ENCODE measurements at places on chromosomes 12 and 14. TPM values are rescaled to one million over a fixed set of nuclear protein-coding genes. Genes with fewer than 3 reads are reported as not detected.

DNA sequence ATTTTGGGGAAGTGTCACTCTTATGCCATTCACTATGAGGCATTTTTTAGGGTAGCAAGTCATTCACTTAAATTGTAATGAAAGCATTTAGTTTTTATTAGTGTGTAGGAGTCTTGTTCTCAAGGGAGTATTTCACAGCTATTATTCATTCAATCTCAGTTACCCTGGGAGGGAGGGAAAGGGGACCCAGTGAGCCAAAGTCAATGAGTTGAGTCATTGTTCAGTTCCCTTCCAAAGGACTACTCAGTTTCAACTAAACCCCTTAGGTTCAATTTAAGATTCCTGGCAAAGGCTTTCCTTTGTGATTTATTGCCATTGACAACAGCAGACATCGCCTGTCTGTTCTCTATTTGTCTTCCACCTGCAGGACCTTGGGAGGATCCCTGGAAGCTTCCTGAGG lies 29.3 kb upstream of the RASSF8 start:
- no peak for DNase-seq

- no peak for DNase-seq
Observed at GRCh38 chr12:112870267-112870980, 36.3 kb upstream of the OAS1 start.

GRCh38 chr14:78902010-78902623 lies 731.9 kb downstream of the NRXN3 start:
- DNase-seq = peak; percentile 78

DNA sequence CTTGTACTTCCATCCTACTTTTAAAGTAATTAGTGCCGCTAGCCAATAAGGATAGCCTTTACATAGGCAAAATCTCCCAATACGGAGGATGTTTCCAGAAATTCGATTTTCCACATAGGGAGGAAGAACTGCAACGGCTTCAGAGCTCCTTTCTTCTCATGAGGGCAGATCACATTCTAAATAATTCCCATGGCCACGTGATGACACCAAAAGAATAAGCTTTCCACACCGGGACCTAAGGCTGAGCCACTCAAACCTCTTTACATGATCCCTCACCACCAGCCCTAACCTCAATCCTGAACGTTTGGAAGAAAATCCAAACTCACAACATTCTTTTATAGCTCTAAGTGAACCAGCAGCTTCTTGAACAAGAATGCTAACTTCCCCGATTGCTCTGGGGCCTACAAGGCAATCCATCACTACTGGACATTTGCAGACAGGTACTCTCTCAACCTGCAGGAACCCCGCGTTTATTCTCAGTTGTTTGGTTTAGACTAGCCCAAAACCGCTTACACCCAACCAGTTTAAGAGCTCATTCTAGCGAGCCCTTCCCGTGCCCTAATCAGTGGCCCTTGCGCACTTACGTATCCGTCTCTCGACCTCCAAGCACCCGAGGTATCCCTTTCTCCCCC lies 884 bp downstream of the CAPRIN2 start:
- DNase-seq = no peak

DNA sequence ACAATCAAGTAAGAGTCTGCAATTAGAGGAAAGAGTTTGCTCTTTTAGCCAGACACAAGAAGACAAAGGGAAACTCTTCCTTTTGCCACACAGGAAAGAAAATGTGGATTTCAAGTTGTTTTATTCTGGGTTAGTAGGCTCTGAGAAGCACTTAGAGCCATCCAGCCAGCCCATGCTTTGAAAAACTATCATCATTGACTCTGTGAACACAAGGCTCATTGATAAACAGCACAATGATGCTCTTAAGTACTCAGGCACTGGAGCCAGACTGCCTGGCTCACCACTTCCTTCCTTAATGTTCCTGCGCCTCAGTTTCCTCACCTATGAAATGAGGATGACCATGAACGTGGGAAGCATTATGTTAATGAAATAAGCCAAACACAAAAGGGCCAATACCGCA lies 150.2 kb upstream of the EEA1 start:
- no peak for DNase-seq

DNA sequence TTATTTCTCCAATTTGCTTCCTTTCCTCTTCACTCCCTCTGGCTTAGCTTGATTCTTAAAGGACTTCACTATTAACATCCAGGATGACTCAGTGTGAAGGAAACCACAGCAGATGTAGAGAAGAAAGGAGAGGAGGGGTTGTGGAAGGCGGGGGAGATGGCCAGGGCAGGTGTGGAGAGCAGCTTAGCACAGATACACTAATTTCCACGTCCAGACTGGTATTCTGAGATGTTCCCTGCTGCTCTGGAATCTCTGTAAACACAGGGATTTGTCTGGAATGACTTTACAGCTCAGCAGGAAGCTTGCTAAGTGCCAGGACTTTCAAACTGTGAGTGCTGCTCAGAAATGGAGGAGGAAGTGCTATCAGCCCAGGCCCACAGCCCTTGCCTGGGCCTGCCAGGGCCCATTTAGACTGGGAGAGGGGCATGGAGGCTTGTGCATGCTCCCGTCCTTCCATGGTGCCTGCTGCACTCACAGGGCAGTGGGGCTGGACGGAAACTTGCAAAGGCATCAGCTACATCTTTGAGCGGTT lies 202.5 kb upstream of the DDHD1 start:
- no peak for DNase-seq

GRCh38 chr12:87822923-87823322 lies 206.3 kb downstream of the C12orf50 start:
- no peak for DNase-seq

DNA sequence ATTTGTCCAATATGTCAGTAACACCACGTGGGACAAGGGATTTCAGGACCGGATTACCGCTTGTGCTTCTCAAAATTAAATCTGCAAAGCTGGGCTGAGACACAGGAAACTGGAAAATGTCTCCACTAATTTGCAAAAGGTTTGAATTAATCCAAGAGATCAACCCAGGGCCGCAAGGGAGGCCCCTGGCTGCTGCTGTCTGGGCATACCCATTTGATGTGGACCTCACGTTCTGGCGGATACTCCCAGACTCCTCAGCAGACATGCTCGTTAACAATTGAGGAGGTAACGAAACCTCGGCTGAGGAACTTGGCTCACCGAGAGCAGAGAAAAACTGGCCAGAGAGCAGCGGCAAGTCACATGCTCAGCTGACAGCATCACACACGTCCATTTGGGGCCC lies 180.6 kb downstream of the SLC15A4 start:
- DNase-seq = no peak

- no peak for DNase-seq
Observed at GRCh38 chr12:55642669-55643068, 6.0 kb downstream of the OR10P1 start.

DNA sequence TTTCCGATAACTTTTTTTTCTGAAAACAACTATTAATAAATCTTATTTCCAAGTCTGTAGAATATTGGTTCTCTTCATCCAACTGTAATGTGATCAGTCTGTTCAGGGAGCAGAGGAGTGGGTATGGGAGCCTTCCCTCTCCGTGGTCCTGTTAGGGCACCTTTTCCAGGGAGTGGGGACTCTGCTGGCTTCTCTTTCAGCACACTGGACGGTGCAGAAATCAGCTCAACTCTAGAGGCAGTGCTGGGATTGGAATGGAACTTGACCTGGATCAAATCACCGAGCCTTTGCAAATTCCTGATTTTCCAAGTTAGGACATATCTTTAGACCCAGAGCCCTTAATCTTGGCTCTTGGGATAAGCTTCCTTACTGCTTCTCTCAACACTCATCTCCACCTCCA lies 630.4 kb downstream of the DIO2 start:
- no peak for DNase-seq

- no peak for DNase-seq
Observed at GRCh38 chr12:30700216-30700900, 4.7 kb upstream of the IPO8 start.

GRCh38 chr14:74532246-74532645 lies 38.7 kb downstream of the ISCA2 start:
- DNase-seq = no peak

DNA sequence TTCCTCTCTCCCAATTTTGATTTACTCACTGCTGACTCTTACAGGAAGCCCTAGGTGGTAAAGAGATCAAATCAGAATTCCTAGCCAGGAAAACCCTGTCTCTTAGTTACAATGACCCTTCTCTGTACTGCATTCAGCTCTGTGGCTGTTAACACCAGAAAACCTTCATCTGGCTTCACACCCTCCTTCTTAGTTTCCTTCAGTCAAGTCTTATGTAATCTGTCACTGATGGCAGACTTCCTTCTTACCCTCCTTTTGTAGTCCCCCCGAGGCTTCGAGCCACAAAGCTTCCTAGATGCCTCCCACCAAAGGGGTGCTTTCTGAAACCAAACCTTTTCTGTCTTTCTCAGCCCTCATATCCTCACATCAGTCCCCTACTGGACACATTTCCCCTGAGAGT lies 16.5 kb downstream of the NGDN start:
- DNase-seq = no peak

DNA sequence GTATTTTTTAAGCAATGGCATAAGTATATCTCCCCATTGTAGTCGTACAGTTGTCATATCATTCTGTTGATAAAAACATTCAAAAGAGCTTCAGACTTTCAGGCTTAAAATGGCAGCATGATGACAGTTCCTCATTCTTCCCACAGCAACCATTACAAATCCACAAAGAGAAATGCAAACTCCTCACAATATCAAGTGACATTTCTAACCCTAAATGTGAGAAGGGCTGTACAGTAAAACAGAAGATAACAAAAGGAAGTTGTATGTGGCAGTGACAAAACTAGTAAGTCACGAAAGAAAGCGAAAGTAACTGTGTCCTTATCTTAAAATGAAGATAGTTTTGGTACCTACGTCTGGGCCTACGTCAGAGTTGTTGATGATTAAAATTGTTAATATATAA lies 46.7 kb downstream of the GXYLT1 start:
- no peak for DNase-seq

GRCh38 chr12:113097716-113098440 lies 37.7 kb downstream of the RASAL1 start:
- peak; percentile 84 for DNase-seq

DNA sequence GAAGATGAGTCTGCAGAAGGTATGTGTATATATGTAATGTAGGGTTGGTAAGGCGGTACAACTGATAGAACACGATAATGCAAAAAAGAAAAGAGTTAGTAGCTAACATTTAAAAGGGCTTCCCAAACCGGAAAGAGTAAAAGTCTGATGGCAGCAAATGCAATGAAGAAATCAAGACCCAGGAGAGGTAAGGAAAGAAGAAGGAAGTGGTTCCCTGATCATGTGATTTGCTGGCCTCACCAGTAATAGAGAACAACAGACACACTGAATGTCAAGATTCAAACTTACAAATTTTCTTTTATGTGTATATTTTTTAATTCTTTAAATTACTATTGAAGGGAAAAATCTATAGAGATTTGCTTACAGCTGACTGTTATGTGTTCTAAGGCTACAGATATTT lies 18.4 kb downstream of the ZFC3H1 start:
- DNase-seq = no peak

- DNase-seq = peak; percentile 86
Observed at GRCh38 chr14:68548194-68549076, 244.4 kb downstream of the ZFP36L1 start.

GRCh38 chr14:26606729-26607312 lies 9.0 kb upstream of the NOVA1 start:
- DNase-seq = no peak

DNA sequence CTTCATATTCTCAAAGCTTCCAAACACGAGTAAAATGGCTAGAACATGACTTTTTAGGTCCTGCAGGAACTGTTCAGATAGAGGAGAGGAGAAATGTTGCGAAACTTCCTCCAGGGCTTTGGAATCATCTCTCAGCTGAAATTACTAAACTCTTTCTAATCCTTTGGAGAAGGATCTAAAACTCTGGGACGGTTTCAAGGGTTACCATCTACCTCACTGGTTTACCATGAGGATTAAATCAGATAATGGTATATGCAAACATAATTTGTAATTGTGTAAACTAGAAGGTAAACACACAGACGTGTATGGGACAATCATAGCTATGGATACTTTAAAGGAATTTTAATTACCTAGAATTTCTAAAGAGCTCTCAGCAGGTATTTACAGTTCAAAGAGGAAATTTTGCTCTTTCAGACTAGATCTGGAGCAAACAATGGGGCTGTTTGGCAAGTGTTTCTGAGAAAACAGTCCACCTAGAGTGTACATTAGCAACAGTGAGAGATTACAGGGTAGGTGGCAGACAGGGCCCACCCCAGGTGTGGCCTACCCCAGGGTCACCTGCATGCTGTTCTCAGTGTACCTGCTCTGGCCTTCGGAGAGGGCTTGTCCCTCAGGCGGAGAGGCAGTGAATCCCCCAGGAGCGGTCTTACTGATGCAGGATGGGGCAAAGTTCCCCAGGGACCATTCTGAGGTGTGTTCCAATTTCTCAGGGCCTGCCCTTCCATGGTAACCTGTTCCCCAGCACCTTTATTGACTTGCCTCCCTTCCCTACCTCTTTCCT lies 124.7 kb upstream of the MAX start:
- no peak for DNase-seq

DNA sequence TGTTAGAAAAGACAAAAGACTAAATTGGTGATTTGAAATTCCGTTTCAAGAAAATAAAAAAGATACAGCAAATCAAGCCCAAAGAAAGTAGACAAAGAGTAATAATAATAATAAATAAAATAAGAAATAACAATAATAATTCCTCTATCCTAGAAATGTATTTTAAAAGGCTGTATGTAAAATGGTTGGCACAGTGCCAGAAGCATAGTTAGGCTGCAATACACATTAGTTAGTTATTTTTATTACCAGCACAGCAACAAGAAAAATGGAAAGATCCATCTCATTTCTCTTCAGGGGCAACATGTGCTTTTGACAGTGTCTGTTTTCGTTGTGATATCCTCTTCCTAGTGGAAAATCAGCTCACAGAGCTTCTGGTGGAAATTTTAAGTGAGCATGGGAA lies 174.1 kb upstream of the TMTC1 start:
- no peak for DNase-seq

DNA sequence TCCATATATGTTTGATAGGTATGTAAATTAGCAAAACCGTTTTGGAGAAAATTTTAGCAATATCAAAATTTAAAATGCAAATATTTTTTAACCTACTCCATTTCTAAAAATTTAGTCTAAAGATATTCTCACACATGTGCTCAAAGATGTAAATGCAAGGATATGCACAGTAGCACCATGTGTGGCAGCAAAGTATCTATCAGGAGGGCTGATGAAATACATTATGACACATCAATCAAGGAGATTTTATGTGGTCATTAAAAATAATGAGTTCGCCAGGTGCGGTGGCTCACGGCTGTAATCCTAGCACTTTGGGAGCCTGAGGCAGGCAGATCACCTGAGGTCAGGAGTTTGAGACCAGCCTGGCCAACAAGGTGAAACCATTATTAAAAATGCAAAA lies 8.0 kb upstream of the C1R start:
- no peak for DNase-seq

DNA sequence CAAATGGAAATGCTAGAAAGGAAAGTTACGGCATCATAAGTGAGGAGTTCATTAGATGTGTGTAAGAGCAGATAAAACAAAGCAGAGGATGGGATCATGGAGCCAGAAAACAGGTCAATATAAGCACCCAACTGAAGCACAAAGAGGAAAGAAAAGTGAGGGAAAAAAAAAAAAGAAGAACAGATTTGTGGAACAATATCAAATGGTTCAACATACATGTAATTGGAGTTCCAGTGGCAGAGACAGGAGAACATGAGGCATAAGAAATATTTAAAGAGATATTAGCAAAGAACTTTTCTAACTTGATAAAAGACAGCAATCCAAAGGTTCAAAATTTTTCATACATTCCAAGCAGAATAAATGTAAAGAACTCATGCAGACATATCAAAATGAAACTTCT lies 54.1 kb downstream of the SPTSSA start:
- no peak for DNase-seq

- DNase-seq = no peak
Observed at GRCh38 chr14:76191297-76191696, 39.6 kb downstream of the GPATCH2L start.

The KITLG gene
- 31.6 TPM for total RNA-seq

The SPTB gene
- 37.5 TPM for total RNA-seq

The GRIP1 gene
- total RNA-seq = 19.4 TPM

The RBP5 gene
- total RNA-seq = 0.40 TPM

The REM2 gene
- 0.77 TPM for total RNA-seq

The HCAR2 gene
- total RNA-seq = not detected
